Stimulated activated CD8-positive, alpha-beta memory T cell treated with anti-CD3 and anti-CD28 coated beads, Interleukin-15, amount 100 ng/mL, for 4 hours (primary cell): ENCODE measurements at places on chromosomes 5 and 9.

DNA sequence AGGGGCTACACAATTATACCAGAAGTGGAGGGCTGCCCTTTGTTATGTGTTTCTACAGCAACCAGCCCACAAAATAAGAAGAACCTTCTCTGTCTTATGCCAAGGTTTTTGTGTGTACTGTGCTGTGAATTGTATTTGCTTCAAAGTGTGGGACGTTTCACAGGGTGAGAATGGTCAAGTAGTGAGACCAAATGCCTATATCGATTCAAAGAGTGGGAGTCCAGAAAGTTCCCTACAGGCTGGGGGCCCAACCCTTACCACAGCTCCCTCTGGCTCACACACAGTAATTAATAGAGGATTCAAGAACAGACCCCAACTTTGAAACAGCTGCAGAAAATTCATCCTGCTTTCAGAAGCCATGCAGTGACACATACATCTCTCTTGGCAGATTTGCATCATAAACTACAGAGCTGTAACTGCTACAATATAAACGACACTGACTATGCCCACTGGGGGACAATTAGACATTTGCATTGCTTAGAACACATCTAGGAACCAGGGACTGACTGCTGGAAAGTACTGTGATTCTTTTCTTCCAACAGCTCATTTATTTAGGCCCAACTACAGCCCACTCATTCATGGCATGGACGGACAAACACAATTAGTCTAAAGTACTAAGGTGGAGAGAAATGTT lies 12.8 kb downstream of the ENC1 start:
- DNase-seq: no peak

DNA sequence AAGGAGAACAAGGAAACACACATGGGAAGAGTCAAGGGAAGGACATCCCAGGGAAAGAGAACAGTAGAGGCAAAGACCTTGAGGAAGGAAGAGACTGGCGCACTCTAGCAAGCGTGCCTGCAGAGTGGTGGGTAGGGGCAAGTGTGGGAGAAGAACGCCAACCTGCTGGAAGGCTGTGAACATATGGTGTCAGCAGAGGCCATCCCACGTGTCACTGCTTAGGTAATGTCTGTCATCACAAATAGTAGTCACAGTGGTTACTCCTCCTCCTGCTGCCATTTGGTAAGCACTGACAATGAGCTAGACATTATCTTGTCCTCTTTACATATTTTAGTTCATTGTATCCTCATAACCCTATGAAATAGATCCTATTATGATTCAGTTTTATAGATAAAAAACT lies 206.4 kb upstream of the TRIM32 start:
- DNase-seq: no peak

DNA sequence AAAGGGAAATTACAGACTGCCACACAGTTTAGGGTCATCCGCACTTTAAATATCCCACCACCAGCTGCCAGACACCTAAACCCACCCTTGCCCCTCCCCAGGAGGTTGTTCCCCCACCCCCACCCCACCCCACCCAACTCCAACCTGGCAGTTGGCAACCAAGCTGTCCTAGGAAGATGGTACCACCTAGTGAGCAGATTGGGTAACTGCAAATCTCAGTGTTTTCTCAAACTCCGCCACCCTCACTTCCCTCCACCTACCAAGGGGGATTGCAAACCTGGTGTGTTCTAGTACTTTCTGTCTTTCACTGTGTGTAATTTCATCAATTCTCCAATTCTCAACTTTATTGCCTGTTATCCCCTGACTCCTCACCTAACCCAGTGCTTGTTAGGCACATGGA lies 323.8 kb upstream of the IRX2 start:
- no peak for DNase-seq

- DNase-seq: no peak
These were observed 1126.4 kb upstream of the C9orf72 start for GRCh38 chr9:28699632-28700031.

DNA sequence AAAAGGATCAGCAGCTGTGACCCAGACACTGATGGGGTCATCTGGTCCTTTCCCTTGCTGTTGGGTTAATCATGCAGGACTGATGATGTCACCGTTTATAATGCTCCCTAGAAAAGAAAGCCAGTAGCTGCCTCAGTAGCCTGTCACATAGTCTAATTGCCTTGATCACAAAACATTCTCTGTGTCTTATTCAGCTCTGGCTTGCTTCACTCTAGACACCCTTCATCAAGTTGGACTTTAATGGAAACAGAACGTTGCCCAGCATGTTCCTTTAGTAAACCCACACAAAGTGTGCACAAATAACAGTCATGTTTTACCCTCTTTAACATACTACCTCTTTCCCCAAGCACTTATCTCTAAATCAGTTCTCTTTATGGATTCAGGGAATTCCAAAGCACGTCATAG lies 170.8 kb downstream of the SGCD start:
- DNase-seq: no peak

- DNase-seq: no peak
These were observed 71.8 kb downstream of the SMARCA2 start for GRCh38 chr9:2086971-2087370.

DNA sequence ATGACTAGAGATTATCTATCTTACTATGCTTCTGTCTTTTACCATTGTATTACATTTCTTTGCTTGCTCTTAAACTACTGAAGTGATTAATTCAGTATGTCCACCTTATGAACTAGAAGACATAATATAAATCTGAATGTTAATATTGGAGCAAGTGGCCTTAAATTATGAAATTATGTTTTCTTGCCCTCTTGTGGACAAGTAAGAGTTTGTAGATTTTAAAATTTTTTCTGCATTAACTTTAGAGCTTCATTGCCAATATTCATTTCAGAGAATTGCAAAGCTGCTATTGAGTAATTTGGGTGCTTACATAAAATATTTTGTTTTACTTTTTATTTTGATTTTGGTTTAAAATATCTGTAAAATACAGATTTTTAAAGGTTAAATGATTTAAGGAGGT lies 55.3 kb downstream of the RANBP17 start:
- no peak for DNase-seq

GRCh38 chr5:123209502-123210027 lies 120.5 kb downstream of the PRDM6 start:
- no peak for DNase-seq

DNA sequence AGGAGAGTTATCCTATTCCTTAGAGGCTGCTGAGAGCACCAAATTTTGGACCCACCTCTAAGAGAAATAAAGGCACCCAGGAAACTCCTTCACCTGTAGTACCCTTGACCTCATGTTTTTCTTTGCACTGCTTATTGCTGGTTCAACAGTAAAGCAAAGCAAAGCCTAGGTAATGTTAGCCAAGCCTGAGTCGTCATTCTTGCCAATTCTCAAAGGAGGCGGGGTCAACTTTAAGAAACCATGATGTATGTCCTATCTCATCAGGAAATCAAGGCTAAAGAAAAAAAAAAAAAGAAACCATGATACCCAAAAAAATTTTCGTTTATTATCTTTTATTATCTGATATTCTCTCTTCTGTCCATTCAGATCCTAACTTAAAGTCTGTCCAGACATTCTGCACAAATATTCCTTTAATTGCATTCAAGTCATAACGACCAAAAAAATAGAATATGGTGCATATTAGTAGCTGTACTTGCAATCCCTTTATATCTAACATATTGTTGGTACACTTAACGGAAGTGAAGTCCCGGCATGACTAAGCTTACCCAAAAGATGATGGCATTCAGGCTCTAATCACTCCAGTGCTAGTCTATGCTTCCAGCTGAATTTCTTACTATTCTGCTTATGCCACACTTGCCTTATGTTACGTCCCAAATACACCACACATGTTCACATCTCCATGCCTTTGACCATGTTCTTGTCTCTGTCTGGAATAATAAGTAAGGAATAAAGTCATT lies 1.8 kb downstream of the AUH start:
- DNase-seq: no peak

DNA sequence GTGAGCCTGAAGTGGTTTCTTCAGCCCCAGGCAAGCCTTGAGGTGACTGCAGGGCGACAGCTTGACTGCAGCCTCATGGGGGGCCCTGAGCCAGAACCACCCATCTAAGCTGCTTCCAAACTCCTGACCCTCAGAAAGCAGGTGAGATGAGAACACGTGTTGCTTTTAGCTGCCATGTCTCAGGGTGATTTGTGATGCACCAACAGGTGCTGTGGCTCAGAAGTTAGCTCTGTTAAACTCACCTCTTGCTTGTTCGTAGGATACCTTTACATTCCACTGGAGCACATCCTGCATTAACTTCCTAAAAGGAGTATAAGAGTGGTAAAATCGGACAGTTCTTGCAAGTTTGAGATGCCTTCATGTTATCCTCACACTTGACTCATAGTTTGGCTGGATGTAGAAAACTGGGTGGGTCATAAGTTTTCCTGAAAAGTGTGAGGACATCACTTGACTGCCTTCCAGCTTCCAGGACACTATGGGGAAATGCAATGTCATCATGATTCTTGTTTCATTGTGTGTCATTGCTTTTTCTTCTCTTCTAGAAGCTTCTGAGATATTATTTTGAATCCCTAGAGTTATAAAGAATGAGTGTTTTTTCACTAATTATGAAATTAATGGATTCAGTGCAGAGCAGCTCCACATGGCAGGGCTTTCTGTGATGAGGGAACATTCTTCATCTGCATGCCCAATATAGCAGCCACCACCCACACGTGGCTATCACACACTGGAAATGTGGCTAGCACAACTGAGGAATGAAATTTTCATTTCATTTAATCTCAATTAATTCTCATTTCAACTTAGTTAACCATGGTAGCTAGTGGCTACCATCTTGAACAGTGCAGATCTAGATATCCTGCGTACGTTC lies 92.3 kb downstream of the HSD17B3 start:
- no peak for DNase-seq

DNA sequence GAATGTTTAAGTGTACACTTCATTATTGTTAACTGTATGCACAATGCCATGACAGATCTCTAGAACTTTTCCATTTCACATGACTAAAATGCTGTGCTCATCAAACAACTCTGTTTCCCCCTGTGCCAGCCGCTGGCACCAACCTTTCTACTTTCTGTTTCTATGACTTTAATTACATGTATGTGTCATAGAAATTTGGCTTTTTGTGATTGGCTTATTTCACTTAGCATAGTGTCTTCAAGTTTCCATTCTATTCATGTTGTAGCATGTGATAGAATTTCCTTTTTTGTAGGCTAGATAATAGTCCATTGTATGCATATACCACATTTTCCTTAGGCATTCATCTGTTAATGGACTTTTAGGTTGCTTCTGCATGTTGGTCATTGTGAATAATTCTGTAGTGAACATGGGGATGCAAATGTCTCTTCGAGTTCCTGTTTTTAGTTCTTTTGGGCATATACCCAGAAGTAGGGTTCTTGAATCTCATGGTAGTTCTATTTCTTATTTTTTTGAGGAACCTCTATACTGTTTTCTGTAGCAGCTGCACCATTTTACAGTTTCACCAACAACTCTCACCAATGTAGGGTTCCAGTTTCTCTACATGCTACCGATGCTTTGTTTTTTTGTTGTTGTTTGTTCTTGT lies 184.4 kb upstream of the DMRT1 start:
- no peak for DNase-seq

DNA sequence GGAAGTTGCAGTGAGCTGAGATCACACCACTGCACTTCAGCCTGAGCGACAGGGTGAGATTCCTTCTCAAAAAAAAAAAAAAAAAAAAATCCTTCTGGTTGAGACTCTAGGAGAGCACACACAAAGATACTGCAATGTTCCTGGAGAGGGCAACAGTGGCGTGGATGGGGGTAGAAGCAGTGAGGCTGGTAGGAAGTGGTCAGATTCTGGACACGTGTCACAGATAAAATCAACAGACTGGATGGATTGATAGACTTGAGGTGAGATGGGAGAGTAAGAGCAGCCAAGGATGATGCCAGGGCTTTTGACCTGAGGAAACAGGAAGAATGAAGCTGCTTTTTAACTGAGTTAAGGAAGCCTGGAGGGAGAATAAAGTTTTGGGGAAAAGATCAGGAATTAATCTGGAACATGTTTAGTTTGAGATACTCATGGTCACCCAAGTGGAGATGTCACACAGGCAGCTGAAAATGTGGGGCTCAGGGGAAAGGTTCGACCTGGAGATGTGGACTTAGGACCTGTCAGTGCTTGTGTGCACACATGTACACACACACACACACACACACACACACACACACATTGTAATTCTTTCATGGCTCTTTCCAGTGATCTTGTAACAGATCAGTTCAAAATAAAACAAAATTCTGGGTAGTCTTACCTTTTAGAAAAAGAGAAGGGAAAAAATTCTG lies 88.1 kb downstream of the FANCC start:
- no peak for DNase-seq

DNA sequence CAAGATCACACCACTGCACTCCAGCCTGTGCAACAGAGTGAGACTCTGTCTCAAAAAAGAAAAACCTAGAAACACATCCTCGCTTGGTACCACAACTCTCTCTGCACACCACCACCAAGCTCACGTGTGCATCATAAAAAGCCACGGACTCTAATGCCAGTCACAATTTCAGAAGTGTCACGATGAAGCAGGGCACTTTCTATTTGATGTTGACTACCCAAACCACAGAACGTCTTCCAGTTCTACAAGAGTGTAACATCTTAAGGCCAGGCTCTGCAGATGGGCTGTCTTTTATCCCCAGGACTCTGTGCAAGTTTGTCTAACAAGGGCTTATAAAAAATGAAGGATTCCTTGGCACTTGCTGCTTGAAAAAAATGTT lies 22.9 kb downstream of the GFPT2 start:
- no peak for DNase-seq

- DNase-seq: no peak
These were observed 62.4 kb downstream of the SLC28A3 start for GRCh38 chr9:84278130-84278529.

- no peak for DNase-seq
These were observed 726.1 kb upstream of the WWC1 start for GRCh38 chr5:167565189-167565954.

DNA sequence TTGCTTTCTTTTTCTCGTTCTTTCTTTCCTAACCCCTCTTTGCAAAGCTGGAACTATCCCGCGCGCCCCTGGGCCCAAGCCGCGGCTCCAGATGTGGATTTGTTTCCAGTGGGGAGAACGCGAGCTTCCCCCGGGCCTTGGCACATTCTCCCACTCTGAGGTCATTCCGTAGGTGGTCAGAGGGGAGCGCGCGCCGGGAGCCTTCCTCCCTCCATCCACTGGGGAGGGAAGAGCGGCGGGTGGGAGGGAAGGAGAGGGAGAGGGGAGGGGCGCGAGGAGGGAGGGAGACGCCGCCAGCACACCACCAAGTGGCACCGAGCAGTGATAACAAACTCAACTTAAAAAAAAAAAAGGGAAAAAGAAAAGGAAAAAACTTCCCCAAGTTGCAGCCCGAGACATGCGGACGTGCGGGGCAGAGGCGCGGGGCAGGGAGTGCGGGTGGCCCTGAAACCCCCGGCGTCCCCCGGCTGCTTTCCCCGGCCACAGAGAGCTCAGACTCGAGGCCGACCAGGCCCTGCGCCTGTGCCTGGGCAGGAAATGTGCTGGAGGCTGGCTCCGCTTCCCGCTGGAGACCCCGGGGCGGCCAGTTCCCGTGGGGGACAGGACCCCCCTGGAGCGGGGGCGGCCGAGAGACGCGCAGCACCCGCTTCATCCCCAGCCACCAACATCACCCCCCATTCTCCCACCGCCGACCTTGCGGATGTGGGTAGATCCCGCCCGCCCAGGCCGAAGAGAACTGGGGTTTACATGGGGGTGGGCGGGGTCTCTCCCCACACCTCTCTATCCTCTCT lies 3.1 kb downstream of the IER5L start:
- DNase-seq: peak; percentile 4

- DNase-seq: no peak
These were observed 51.7 kb upstream of the TUT7 start for GRCh38 chr9:86405926-86406325.
